Endothelial cell (in vitro differentiated cells): ENCODE measurements at places on chromosomes 5 and 9.
A peak's percentile ranks its signal among the peaks of the same experiment; 100 is the strongest.

DNA sequence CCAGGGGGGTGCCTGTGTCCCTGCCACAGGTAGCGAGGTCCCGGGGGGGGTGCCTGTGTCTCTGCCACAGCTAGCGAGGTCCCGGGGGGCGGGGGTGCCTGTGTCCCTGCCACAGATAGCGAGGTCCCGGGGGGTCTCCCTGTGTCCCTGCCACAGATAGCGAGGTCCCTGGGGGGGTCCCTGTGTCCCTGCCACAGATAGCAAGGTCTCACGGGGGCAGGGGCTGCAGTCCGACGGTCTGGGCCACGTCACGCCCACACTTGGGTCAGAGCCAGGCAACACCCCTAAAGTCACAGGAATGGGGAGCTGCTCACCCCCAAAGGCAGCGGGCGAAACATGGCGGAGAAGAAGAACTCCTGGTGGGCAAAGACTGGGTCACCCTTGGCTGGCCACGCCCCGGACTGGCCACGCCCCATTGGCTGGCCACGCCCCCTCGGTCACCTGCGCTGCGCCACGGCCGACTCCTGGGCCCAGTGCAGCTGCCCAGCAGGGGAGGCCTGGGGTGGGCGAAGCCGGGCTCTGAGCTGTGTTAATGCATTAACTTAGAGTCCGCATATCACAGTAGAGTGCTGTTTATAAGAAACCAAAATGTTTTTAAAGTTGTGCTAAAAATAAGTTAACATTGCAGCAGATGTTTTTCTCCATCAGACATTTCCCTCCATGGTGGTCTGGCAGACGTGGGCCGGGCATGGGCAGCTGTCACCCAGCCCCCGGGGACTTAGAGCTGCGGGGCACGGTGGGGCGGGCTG, 7.0 kb downstream of the NOXA1 start:
- no peak for DNase-seq

- peak; percentile 41 for DNase-seq
Observed at GRCh38 chr5:27124590-27124989, 86.2 kb upstream of the CDH9 start.

DNA sequence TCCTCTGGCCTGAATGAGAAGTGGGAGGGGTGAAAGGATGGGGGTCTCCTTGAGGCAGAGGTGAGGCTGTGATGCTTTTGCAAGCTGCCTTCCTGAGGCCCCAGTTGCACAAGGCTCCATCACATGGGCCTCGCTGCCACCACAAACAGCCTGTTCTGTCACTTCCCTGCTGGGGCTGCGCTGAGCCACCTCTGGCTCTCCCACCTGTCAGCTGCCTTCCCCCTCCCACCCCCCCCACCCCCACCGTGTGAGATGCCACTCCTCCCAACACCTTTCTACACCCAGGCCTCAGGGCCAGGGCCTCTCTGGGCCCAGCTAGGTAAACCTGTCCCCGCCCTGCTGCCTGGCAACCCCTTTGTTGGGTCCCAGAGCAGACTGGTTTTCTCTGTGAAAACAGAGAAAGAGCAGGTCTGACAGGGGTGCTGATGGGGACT, 4.5 kb upstream of the PDLIM4 start:
- DNase-seq, result no peak

DNA sequence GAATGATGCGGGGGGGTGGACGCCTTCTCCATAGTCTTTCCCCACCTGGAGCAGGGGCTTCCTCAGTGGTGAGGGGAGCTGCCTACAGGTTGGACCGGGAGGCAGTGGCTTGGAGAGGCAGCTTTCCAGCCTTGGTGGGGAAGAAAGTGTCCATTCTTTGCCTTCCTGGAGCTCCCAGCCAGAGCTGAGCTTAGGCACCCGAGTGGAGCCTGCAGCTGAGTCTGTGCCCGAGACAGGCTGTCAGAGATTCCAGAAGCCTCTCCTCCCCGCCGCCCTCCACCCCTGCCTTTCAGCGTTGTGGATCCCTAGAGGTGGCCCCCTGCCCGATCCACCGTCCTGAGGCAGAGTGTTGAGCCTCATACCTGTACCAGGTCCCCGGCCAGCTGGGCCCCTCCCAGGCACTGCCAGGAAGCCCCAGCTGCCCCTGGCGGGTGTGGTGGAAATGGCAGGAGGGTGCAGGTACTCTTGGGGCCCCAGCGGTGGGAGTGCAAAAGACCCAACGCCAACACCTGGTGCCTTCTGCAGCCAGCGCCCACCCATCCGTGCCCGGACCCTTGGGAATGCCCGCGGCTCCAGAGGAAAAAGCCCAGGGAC, 112.0 kb downstream of the RXRA start:
- no peak for DNase-seq

DNA sequence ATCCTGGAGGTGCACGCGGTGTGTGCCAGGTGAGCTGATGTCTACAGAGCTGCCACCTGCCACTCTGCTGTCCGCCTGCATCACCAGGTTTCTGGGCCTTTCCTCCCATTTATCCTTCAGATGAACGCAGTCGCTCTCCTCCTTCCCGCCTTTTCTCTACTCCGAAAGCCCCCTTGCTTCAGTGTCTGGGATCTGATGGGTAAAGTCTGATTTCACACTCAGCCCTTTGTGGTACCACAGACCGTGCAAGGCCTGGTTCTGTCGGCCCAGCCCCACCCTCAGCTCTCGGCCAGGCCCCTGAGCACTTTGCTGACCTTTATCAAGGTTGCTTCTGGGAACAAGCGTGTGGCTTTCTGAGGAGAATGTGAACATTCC, 32.5 kb downstream of the GLT6D1 start:
- DNase-seq, result no peak

DNA sequence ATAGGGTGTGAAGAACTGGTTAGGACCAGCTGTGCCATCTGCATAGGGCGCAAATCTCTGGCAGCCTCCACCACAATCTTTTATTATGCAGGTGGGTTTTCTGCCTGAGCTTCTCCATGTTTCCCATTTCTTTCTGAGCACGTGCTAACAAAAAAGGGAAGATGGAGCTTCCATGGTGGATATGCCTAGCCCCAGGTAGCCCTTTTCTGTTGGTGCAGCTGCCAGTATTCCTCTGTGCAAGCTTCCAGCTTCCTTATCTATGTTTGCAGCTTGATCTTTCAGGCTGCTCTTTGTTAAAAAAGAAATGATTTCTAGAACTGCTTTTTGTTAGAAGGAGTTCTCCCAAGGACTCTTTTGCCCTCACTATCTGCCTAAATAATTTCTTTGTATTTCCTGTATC, 95.0 kb upstream of the EPB41L4A start:
- no peak for DNase-seq

- DNase-seq, result no peak
Observed at GRCh38 chr9:77127071-77127470, 50.3 kb upstream of the VPS13A start.

DNA sequence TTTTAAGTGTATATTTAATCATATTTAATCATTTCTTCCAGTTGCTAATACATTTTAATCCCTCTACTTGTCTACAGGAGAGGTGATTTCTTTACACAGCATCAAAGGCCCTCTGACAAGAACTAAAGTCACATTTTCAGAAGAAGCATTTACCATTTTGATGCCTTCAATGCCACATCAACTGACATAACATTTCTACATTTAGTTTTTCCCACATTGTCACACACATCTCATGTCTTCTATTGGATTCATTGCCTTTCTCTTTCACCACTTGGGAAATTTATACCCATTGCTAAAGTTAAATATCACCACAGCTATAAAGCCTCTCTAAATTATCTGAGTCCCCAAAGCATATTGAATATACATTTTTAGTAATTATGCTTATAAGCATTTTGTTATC, 1907.5 kb upstream of the CDH9 start:
- DNase-seq, result no peak

DNA sequence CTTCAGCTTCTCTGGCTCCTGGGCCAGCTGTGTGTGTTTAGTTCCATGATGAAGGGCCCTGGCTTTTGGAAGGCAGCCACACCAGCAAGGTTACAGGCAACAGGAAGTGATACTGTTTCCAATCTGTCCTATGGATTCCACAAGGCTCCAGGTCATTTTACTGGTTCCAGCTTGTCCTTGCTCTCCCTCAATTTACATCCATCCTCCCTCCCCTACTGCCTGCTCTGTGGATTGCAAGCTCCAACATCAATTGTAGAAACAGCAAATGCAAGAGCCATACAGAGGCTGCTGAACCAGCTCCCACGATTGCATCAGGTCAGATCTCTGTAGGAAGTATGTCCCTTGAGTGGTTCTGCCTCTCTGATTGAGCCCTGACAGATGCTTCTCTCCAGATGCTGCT, 409.8 kb downstream of the NTRK2 start:
- DNase-seq, result no peak

DNA sequence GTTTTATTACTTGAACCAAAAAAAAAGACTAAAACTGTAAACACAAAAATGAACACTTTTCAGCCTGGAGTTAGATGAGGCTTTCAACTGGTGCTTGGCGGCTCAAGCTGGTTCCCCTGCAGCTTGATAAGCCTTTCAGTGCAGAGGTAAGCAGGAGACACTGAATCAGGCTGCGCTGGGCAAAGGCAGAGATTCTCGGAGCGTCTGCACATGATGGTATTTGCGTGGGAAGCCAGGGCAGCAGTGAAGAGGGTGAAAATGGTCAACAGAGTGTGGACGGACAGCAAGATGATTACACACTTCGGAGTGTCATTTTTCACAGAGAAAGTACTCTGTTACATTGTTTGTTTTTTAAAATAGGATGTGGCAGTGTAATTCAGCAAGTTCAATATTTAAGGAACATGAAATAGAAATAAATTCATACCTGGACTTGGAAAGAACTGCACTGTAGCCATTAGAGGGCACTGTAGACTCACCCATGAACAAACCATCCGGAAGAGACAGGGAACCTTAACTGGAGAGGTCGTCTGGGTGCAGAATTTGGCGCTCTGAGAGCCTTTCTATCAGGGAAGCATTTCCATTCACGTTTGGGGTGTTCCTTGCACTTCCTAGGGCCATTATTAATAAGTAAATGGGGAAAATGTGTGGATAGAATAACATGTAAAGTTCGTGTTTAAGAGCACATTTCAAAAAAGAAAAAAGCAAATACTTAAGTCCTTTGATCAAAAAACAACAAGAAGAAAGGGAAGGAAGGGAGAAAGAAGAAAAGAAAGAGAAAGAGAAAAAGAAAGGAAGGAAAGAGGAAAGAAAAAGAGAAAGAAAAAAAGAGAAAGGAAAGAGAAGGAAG, 69.8 kb downstream of the ICE1 start:
- peak; percentile 41 for DNase-seq

DNA sequence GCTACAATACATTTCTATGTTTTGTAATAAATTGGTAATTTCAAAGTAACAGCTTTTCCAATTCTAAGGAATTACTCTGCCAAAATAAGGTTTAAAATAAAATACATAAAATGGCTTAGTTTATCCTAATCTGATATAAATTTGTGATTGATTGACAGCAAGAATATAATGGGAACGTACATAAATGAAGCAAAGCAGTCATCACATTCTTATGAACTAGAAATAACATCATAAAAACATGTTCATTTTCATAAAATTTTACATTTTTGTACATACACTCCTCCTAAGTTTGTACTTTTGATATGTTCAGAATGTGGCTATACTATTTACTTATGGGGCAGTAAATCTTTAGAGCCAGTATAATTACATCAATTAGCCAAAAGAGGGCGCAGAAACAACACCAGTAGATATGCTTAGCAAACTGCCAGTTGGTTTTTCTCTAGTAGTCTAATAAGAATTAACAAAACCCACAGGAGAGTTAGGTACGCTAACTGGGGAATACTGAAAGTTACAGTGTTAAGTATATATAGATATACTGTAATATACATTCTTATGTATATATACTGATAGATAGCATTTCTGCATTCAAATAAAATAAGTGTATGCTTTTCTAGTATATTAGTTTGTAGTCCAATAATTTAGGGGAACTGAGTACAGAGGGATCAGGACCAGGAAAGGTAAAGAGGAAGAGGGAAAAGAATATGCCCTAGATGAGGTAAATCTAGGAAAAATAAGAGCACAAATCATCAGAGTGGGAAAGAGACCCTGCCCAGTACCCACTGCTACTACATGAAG, 76.8 kb downstream of the ZDHHC21 start:
- DNase-seq, result no peak

- no peak for DNase-seq
Observed at GRCh38 chr5:137497396-137498290, 1.5 kb downstream of the SPOCK1 start.

DNA sequence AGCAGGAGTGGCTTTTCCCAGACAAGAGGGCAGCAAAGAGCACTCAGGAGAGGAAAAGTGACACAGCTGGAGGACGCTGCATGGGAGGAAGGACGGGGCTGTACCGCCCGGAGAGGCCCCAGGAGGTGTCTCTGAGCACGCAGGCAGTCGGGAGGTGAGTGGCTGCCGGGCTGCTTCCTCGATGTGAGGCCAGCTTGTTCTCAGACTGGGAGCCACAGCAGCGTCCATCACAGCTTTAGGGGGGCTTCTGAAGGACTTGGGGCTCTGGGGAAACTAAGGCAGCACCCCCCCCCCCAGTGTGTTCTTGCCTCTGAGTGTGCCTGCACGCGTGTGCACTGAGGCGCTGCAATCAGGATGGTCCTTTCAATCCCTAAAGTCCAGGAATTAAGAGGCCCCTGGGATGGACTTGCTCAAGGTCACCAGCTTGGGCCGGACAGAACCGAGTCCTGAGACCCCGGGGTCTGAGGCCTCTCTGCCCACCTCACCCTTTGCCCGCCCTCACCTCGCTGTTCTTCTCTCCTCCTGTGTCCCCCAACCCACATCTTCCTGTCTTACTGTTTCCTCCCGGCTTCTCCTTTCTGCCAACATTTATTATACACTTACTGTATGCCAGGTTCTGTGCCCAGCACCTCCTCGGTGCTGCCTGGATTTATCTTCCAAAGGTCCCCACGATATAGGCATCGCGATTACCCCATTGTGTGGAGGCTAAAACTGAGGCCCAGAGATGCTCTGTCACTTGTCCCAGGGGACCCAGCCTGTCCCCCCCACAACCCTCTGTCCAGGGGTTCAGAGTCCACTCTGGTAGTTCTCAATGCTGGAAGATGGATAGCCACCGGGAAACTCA, 32.9 kb downstream of the FAM163B start:
- DNase-seq, result no peak

DNA sequence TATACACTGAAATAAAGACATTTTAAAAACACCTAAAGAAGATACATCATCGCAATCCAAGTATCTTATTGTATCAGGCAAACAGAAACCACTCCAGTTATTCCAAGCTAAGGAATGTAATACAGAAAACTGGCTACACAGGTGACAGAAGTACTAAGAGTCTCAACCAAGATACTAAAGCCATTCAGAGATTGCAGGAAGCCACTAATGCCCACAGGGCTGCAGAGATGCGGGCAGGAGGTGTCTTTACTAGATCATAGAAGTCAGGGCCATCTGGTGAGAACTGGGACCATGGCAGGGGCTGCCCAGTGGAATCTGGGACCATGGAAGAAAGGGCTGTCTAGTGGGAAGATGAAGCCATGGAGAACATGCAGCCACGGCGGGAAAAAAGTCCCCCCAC, 365.6 kb downstream of the NDUFS4 start:
- no peak for DNase-seq

DNA sequence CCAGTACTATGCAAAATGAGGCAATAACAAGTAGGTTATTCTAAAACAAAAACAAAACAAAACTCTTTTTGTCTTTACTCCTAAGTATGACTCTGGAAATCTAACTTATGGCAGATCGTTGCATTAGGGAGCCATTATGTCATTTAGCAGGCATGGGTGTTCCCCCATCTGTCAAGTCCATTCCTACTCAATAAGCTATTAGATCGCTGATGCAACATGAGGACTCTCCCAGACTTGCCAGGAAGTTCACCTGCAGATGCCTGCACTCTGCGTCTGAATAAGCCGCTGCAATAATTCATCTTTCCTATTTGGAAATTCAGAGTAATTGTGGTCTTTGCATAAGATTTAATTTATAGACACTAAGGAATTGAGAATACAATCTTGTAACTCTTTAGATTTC, 585.0 kb downstream of the KIF4B start:
- no peak for DNase-seq
